ENCODE measurements at places on chromosomes 13 and 19. TPM values are rescaled to one million over a fixed set of nuclear protein-coding genes. Genes with fewer than 3 reads are reported as not detected.

The RPL18 gene
- 401 TPM for total RNA-seq

The PCDH8 gene
- not detected for total RNA-seq

The DMAC2 gene
- total RNA-seq, result 21.2 TPM

The TEX29 gene
- 0.53 TPM for total RNA-seq

The ALOX5AP gene
- 1.5 TPM for total RNA-seq

The RGL3 gene
- 33.4 TPM for total RNA-seq

The KLK13 gene
- total RNA-seq, result not detected

The LGI4 gene
- total RNA-seq, result 1.9 TPM

The ATP8B3 gene
- 1.4 TPM for total RNA-seq

The PEX11G gene
- 16.5 TPM for total RNA-seq

The ZNF433 gene
- 2.7 TPM for total RNA-seq

The SNRPA gene
- total RNA-seq, result 23.6 TPM

The SIGLEC9 gene
- 4.8 TPM for total RNA-seq

The CACNA1A gene
- total RNA-seq, result 0.30 TPM

The TSKS gene
- total RNA-seq, result 0.30 TPM

The RXFP2 gene
- total RNA-seq, result not detected

DNA sequence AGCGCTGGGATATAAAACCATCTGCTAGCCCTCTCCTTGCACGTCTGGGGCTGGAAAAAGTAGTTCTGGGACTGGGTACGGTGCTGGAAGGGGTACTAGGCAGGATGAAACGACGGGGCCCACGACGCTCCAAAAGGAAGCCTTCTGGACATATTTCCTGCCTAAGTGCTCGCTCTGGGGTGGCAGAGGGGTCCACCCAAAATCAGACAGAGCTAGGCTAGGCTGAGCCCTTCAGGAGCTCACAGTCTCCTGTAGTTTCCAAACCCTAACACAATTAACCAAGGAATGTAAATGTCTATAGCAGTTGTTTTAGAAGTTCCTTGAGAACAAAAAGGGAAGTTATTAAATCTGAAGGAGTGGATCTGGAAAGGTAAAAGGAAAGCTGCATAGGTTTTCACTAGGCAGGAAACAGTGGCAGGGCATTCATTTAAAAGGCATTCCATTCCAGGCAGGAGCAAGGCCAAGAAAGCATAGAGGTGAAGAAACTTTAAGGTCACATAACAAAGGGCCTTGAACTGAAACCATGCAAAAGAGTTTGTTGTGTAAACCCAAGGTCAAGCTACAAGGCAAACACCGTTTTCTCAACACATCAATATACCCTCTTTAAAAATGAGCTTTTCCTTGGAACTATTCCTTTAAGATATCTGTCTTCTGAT, 634 bp upstream of the DIAPH3 start:
- no peak for DNase-seq

GRCh38 chr19:8642561-8642960, 12.1 kb downstream of the NFILZ start:
- DNase-seq, result no peak

DNA sequence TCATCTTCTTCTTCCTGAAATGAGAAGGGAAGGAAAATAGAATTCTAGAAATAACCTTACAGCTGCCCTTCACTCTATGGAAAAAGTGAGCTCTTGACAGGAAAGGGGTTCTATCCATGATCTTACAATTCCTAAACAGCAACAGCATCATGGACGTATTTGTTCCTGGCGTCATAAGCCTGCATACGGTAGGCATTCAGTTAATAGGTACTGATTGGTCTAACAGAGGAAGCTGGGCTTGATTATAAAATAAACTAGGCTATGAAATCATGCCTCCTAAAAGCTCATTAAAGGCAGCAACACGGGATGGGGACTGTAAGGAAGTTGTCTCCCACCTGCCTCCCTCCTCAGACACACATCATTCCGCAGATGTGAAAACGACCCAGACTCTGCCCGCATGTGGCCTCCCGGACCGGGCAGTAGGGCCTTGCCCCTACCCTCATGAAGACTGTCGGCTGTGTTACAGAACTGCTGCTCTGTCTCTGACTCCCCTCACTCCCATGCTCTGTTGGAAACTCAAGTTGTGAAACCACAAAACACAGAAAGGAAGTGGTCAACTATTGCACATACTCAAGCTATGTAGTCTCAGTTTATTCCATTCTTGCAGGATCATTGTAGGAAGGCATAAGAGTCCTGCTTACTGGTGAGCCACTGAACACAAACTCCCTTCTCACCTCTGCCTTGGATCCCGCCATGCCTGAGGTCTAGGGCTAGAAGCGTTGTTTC, 129.8 kb downstream of the DLEU7 start:
- DNase-seq, result no peak

DNA sequence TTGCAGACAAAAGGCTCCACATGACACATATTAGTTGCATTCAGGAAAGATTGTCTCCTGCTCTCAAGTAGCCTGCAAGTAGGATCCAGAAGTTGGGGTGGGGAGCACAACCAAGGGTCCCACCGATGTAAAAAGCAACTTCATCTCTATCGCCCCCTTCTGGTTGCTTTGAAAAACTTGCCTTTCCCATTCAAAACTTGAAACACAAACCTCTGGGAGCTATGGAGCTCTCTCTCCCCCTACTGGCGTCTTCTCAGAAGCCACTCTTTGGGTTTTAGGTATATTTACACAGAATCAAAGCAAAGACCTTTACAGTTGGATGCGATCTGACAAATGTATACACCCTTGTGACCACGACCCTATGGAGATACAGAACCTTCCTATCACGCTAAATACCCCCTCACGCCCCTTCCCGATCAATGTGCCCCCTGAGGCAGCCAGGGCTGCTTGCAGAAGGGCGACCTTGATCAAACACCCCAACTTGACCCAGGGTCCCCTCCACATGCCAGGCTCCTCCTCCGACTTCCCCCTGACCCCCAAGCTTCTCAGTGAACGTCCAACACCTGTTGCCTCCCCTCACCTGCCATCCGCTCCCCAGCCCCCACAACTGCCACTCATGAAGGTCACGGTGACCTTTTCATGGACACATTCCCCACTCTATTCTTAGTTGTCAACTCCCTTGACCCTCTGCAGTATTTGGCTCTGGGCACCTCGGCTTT, 10.1 kb downstream of the NOSIP start:
- no peak for DNase-seq

- DNase-seq, result no peak
These were observed 36.3 kb downstream of the COL4A2 start for GRCh38 chr13:110343241-110343865.

DNA sequence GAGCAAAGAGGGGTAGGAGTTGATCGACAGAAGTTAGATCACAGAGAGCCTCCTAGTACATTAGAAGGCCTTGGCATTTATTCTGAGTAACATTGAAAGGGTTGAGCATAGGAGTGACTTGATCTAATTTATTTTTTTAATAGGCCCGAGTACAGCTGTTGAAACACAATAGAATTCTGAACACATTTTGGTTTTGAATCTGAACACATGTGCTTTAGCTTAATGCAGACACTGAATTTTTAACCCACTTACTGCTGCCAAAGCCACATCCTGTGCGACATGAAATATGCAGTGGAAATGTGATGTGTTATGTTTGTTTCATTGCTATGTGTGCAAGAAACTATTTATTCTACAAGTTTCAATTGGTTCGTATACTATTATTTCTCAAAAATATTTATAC, 1505.9 kb downstream of the PCDH9 start:
- no peak for DNase-seq

DNA sequence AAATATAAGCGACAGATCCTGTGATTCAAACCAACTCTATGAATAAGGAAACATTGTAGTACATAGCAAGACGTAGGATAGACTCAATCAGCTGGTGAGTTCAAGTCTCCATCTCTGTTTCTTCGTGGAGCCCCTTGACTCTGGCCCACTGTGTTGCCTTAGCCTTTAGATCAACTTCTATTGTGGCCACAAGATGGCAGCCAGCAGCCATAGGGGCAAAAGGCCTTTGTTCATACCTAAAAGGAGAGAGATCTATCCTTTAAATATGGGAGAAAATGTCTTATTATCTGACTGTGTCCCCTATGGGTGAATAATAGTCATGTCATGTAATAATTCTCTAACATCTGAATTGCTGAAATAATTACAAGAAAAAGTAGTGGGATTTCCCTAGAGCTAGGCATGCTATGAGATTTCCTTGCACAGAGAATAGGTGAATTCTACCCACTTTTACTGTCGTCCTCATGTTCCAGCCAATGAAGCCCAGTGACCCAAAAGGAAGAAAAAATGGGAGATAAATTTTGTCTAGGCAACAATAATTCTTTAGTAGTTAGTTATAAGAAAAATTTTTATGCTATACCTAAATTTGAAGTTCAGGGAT, 129.4 kb downstream of the PCDH20 start:
- DNase-seq, result no peak

DNA sequence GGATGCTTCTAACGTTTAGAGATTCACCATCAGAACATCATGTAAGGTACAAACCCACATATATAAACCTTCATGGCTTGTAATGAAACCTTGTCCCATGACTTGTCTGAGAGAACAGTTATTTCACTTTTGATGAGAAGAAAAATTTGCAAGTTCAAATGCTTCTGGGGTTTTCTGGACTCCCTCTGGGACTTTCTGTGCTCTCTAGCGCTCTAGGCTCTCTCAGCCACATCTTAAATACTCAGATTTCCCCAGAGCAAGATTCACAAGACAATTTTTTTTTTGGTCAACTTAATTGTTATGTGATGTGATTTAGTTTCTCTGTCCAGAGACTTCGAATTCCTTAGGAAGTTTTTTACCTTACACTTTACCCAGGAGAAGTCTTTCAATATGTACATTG, 282.8 kb upstream of the EDNRB start:
- no peak for DNase-seq

DNA sequence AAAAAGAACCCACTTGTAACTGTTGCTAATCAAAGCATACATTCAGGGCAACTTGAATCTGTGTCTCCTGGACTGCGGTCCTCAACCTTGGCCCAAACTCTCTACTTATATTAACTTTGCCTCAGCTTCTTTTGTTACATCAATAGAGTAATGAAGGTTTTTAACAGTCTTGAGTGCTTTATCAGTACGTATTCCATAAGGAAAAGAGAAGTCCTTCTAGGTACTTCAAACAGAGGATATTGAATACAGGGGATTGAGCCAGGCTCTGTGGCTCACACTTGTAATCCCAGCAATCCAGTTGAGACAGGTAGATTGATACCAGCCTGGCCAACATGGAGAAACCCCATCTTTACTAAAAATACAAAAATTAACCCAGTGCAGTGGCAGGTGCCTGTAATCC, 1.2 kb upstream of the EPS15L1 start:
- DNase-seq, result no peak

DNA sequence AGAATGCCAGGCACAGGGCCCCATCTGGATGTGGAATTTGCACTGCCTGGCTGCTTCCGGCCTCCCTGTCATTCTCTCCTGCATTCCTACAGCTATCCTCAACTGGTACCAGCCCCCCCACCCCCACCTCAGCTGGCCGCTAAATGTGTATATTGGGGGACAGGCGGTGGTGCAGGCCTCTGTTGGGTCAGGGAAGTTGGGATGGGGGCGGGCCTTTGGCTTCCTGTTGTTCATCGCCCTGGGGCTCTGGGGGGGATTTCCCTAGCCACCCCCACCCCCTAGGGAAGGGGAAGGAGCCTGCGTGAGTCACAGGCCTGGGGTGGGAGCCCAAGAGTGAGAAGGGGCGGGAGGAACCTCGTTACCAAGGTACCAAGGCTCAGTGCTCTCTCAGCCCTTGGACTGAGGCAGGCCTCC, 10.6 kb downstream of the POU2F2 start:
- DNase-seq, result no peak

GRCh38 chr13:111881700-111882099, 185.2 kb upstream of the SOX1 start:
- DNase-seq, result no peak

DNA sequence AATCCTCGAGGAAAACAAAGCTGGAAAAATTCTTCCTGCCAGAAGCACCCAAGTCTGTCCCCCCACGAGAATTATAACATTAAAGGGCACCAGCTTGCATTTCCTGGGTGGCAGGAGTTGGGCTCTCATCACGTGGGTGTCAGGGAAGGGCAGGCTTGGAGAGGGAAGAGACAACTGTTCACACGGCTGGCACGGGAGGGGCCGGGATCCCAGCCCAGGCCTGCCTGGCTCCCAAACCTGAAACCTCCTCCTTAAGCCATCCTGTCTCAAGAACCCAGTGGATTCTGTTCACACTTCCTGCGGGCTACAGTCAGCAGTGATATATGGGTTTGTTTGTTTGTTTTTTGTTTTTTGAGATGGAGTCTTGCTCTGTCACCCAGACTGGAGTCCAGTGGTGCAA, 12.2 kb downstream of the GRIK5 start:
- DNase-seq, result no peak

GRCh38 chr19:50794876-50795663, 4.9 kb downstream of the ACP4 start:
- DNase-seq, result no peak

DNA sequence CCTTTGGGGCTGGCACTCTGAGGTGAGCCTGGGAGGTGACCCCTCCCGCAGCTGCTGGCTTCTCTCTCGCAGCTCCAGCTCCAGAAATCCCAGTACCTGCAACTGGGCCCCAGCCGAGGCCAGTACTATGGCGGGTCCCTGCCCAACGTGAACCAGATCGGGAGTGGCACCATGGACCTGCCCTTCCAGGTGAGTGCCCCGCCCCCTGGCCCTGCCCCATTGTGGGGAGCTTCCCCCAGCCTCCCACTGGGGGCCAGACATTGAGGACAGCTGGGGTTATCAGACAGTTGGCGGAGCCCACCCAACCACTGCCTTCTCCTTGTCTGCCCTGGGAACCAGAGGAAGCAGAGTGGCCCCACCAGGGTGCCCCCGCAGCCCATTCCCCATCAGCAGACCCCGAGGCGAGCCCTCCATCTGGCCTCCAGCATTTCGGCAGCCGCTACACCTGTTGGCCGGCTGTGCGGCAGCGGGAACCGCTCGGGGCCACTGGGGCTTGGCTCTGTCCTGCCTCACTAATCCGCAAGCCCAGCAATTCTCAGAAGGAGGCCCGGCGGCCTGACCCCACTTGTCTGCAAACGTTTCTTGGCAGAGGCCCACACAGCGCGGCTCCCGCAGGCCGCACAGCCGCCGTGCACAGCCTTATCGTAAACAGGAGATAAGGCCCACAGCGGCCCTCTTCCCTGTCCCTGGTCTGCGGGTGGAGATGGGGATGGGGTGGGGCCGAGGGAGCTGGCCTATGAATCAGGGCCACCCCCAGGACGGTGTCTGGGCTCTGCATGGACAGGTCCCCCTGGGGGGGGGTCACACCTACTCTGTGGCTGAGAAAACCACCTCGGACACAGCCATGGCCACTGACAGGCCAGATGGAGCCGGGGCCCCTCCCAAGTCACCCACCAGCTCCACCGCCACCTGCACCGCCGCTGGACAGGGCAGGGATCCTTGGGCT, 48.0 kb downstream of the COMP start:
- no peak for DNase-seq

GRCh38 chr13:80132741-80133601, 208.0 kb downstream of the SPRY2 start:
- DNase-seq, result peak; percentile 73

GRCh38 chr13:110767476-110767875, 54.0 kb downstream of the ING1 start:
- no peak for DNase-seq

DNA sequence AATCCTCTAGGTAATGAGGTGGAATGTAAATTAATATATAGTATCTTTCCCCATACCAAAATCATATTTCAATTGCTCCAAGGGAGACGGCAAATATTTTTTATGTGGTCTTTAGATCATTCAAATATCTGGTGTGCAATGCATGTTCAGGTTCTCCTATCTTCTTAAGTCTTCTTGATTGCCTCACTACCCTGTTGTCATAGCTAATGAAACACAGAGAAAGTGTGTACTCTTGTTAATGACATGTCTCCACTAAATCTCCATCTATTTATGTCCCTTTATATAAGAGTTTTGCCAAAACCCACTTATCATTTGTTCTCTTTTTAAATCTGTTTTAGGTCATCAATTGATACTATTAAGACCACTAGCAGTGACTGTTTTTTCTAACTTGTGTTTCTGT, 6.6 kb downstream of the STARD13 start:
- no peak for DNase-seq

Measured in left lobe of liver (tissue), 2 donors.